Fibroblast of mammary gland (primary cell): ENCODE measurements at places on chromosomes 4 and X.

DNA sequence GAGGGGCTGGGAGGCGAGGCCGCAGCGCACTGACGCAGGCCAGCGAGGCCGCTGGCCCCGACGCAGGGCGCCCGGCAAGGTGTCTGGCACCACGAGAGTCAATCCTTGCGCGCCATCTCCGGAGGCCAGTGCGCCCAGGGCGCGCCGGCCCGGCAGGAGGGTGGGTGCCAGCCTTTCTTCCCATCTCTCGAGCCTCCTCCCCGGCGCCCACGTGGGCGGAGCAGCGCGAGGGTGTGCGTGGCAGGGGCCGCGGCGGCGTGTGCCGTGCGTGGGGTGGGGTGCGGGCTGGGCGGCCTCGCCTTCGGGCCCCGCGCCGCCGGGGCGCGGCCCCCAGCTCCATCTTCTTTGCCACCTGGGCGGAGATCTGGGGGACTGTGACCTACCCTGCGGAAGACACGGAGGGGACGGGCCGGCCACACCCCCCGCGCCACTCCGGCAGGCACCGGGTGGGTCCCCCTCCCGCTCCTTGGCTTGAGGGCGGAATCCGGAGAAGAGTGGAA, 877 bp downstream of the JAKMIP1 start:
- DNase-seq = no peak

DNA sequence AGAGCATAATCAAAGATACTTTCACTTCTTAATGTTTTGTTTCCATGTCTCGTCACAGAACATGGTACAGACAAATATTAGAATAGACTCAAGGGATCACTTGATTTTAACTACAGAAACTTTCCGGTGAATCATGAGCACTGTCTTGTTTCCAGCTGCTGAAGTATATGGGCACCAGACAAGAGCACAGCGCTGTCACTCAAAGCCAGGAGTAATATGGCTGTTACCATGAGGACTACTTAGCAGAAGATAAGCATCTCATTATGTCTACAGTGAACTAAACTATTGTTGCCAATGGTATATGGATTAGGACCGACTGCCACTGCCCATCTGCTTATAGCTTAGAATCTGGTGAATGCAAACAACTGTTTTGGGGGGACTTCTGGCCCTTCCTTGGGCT, 34.3 kb downstream of the MECP2 start:
- DNase-seq = no peak

- DNase-seq = peak; percentile 18
Measured at GRCh38 chr4:133982533-133983224, 218.9 kb downstream of the PABPC4L start.

DNA sequence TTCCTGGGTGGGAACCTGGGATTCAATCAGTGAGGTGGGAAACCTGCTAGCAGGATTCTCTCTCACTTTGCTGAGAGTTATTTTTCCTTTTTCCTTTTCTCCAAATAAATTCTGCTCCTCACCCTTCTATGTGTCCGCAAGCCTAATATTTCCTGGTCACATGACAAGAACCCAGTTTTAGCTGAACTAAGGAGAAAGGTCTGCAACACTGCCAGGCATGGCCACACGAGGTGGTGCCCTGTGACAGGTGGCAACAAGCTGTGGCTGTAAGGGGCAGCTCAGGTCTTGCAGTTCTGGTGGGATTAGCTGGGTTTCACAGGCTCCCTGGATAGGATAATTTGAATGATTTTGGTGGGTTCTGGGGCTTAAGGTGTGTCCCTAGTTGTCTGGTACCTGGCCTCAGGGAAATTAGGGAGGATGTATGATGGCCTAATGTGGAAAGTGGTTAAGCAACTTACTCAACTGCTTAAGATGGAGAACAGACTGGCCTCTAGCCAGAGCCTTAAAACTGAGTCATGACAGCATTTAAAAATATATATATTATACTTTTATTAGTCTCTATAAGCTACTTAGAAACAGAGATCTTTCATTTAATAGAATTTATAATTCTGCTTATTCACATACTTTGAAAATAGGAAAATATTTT, 215.0 kb downstream of the IL15 start:
- peak; percentile 41 for DNase-seq

DNA sequence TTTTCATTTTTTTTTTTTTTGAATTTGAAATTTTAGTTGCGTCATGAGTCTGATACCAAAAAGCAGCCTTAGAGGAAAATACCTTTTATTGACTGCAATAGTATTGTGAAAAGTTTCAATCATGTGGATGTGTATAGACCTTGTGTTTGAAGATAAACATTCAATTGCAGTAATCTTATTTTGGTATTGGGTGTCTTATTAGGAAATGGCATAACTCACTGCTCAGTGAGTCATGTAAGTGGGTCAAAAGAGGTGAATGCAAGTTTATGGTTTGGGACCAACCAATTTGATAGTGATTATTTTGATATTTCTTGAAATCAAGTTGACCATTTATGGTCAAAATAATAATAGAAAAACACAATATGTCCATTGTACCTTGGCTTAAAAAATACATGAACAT, 627.8 kb upstream of the SLIT2 start:
- DNase-seq = peak; percentile 42

- DNase-seq = no peak
Measured at GRCh38 chrX:107683931-107684330, 55.6 kb downstream of the PRPS1 start.
